ENCODE measurements at places on chromosomes 16 and 17.

DNA sequence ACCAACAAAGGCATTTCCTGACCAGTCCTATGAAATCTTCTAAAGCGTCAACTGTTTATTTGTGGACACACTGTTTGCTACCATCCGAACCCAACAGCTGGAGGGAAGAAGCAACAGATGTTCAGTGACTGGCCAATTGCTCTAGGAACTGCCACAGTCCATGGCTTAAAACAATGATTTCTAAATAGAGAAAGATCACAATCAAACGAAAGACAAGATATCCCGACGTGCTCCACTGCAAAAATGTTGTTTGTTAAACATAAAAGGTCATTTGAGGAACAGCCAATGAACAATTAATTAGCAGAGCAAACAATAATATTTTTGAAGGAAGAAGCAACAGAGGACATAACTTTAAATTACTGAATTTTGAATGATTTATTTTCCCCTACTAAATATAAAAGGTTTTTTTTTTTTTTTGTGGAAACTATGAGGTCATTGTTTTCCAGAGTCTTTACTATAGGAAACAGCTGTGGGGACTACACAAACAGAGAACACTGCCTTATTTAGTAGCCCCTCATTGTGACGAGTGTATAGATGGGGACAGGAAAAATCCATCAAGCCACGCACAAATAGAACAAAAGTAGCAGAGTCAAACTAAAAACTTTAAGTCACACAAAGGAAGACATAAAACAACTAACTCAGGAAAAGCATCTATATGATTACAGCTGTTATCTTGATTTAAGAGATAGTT lies 17.2 kb downstream of the USP31 start:
- no peak for DNase-seq

- DNase-seq = no peak
Measured at GRCh38 chr16:67547423-67548264, 14.7 kb upstream of the CTCF start.

DNA sequence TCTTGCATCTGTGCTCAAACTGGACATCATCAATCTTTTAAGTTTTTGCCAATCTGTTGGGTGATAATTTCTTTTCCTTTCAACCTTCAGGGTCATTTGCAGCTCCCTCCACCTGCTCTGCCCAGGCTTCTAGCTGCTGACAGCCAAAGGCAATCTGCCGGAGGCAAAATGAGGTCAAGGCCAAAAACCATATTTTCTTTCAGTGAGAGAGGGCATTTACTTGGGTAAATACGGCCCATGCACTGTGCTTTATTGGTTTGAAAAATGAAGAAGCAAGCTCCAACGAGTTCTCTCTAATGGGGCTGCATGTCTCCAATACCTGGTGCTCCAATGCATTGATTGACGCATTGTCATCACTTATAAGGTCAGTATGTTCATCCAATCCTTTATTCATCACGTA lies 23.1 kb downstream of the RBFOX1 start:
- DNase-seq = no peak

GRCh38 chr17:82092995-82093751 lies 4.9 kb downstream of the FASN start:
- DNase-seq = no peak

- DNase-seq = no peak
Measured at GRCh38 chr16:75379911-75380847, 53.1 kb downstream of the CFDP1 start.

DNA sequence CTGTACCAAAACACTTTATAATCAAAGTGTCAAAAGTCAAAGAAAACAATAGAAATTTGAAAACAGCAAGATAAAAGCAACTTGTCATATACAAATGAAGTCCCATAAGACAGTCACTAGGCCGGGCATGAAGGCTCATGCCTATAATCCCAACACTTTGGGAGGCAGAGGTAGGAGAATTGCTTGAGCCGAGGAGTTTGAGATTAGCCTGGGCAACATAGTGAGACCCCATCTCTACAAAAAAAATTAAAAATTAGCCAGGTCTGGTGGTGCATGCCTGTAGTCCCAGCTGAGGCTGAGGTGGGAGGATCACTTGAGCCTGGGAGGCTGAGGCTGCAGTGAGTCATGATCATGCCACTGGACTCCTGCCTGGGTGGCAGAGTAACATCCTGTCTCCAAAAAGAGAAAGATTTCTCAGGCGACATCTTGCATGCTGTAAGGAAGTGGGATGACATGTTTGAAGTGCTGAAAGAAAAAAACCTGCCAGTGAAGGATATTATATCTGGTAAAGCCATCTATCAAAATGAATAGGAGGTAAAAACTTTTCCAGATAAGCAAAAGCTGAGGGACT lies 98.7 kb upstream of the NACA2 start:
- no peak for DNase-seq

- no peak for DNase-seq
Measured at GRCh38 chr16:60491273-60491672, 1545.0 kb downstream of the CDH8 start.

DNA sequence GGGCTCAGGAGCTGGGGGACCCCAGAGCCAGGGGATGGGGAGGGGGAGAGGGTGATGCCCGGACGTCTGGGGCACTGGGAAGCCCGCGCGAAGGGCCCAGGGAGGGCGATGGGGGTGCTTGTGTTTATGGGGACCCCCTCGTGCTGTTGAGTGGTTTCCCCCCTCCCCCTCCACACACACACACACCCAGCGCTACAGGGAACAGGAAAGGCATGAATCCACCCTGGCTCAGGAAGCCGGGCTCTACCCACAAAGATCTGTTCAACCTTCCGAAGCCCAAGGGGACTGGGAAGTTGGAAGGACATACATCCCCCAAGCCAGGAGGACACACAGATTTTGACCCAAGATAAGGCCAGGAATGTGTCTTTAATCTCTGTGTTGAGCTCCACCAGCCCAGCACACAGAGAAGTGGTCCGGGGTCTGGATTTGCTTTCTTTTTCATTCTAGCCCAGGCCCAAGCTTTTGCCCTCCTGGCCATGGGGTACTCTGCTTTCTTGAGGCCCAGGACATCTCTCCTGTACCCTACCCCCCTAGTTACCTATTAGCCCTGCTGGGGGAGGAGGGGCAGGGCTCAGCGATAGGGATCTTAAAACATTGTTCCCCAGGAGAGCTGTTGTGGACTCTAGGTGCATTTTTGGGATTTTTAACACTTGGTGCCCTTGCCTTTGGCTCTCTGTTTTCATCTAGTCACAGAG lies 1.2 kb downstream of the UBALD2 start:
- DNase-seq = peak; percentile 69

DNA sequence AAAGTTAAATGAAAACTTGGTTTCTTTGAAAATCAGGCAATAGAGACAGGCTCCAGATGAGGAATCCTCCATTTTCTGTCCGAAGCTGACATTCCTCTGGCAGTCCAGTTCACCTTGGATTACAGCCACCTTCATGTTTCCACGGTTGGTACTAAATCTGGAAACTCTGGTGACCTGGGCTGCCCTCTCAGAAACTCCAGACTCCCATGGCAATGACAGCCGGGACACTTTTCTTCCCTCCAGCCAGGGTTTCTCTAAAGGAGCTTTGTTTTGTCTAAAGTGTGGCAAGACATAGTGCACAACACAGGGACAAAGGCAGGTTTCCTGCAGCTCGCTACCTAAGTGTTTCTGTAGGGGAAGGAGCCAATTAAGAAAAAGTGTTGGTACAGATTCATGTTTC lies 36.0 kb downstream of the CLUAP1 start:
- DNase-seq = no peak

- no peak for DNase-seq
Measured at GRCh38 chr16:23785842-23786241, 31.0 kb downstream of the CHP2 start.

DNA sequence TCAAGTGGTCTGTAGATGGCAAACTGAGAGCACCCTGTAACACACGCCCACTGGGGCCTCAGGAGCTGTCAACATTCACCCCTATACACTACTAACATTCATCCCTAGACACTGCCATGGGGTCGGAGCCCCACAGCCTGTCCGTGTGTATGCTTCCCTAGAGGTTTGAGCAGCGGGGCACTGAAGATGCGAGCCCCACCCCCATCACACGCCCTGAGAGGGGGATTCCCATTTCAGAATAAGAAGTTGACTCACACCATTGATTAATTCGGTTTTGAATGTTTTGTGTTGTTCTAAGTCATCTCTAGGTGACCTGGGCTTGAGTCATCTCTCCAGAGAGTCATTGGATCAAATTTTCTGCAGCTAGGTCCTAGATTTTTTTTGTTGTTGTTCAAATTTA lies 37.3 kb upstream of the MMD start:
- DNase-seq = peak; percentile 78

DNA sequence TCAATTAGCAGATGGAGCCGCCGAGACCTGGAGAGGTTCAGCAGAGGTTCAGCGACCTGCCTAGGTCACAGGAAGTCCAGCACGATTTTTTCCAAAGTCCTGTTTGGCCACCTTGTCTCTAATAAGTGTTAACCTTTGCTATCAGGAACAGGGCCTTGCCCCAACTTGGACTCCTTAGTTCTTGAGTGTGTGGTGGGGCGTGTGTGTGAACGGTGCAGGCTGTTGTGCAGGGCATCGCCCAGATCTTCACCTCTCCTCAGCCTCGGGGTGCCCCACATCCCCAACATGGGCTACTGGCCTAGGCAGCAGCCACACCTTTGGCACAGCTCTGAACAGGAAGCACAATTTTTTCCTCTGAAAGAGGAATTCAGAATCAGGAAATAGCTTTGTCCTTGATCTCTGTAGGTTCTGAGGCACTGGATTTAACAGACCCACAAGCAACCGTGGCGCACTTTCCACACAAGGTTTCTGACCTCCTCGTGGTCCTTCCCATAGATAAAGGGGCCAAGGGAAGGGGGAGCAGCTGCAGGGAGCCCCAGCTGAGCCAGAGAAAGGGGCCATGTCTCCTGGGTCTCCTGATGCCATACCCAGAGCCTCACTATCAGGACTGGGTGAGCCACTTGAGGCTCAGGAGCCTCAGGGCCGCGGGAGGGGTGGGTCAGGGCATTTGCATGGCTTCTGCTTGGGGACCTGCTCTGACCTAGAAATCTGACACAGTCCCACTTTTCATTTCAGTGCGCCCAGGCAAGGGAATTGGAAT lies 10.4 kb downstream of the MPRIP start:
- no peak for DNase-seq

DNA sequence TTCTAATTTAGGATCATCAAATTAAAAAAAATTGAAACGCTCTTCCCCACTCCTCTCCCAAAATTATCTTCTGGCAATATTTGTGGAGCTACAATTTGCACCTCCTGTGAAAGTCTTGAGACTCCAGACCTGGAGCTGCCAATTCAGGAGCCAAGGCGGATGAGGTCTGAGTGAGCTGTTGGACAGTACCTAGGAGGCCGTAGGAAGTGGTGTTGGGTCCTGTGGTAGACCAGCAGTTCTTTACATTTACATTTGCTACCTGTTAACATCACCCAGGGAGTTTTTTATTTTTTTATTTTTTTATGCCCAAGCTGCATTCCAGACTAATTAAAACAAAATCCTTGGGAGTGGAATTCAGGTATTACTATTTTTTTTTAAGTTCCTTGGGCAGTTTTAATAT lies 271.0 kb downstream of the PHKB start:
- no peak for DNase-seq

- no peak for DNase-seq
Measured at GRCh38 chr16:3950343-3951193, 70.1 kb upstream of the CREBBP start.

GRCh38 chr17:36597226-36597625 lies 4.2 kb upstream of the MRM1 start:
- no peak for DNase-seq

DNA sequence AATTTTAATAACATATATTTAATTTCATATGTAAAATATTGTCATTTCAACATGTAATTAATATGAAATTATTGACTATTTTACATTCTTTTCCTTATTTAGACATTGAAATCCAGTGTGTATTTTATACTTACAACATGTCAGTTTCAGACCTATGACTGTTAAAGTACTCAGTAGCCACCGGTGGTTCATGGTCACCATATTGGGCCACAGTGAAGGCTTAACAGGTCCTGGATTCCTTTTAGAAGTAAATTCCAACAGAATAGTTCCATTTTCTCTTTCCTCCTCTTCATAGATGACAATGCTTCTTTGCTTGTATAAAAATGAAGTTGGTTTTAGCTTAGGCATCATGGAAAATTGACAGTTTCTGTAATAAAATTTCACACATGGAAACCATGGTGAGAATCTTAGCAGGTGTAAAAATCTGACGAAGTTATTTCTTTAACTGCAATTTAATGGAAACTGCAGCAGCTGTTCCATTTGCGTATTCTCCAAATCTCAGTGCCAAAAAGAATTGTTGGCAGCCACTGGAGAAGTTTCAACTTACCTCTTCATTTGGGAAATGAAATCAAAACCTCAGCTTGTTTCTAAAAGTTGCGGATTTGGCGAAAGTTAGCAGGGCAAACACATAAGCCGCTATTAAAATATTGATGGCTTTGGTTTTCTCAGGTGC lies 231.1 kb downstream of the CDH13 start:
- DNase-seq = no peak

All from activated CD8-positive, alpha-beta memory T cell treated with anti-CD3 and anti-CD28 coated beads, Interleukin-2, amount 50 U/mL, for 48 hours (primary cell).